ENCODE measurements at places on chromosomes 4 and X. TPM values are rescaled to one million over a fixed set of nuclear protein-coding genes. Genes with fewer than 3 reads are reported as not detected.

DNA sequence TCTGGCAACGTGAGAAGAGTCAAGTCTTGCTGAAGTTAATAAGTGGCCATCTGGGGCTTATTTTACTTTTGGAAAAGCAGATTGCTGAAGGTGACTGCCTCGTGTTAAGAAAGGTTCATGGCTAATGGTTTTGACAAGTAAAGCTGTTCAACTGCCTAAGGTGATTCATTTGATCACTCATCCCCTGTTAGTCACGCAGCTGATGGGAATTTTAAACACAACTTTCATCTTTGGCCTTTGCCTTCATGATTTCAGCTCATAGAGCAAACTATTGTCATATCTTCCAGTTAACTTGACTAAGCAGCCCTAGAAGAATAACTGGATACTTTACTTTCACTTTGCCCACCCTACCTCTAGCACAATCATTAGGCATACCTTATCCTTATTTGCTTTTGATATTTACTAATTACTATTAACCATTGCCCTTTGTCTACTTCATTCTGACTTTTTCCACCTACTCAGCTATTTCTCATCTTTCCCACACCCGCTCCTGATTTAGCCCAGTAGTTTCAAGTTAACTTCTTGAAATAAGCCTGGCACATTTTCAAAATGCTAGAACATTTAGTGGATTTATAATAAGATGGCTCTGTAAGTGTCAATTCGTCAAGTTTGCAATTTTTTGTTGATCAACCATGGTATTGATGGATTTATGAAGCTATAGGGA is 170.6 kb upstream of the S100G start:
- no peak overlapping the region for H3K27ac ChIP-seq
- H3K4me3 ChIP-seq: no peak overlapping the region
- peak; percentile 2 for DNase-seq

- no peak overlapping the region for H3K4me3 ChIP-seq
- no peak overlapping the region for H3K27ac ChIP-seq
- no peak for DNase-seq
- H3K36me3 ChIP-seq: peaks cover 51% of the 10 kb centered on the region
- H3K4me1 ChIP-seq: peaks cover 26% of the 10 kb centered on the region
These were observed 34.2 kb downstream of the PKD2 start for GRCh38 chr4:88041626-88042025.

DNA sequence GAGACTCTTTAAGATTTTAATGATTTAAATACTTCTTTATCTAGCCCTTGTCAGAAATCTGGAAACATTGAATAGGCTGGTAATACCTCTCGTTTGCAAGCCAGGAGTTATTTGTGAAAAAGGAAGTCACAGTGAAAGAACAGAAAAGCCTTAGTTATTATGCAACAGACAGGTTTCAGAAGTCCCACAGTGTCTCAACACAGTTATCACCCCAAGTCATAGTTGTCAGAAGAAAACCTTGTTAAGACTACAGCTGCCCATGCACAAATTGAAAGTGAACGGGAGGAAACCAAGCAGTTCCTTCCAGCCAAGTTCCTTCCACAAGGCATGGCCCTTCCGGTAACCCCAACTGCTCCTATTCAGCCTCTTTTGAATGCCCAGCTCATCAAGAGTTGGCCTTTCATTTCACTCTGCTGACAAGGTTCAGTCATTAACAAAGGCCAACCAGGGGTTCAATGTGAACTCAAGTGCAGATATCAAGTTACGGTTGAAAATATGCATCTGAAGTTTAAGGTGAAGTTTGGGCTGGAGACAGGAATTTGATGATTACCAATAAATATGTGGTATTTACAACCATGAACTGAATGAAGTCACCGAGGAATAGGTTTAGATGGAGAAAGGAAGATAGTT is 15.6 kb downstream of the ALPK1 start:
- H3K4me3 ChIP-seq: peak overlapping the region; percentile 11
- no peaks in the 10 kb centered on the region for H3K27me3 ChIP-seq
- H3K4me1 ChIP-seq: peaks cover 56% of the 10 kb centered on the region

Gene SMIM10L2A
- polyA plus RNA-seq: not detected

GRCh38 chrX:119755981-119756533 is 2.3 kb upstream of the SOWAHD start:
- H3K4me3 ChIP-seq: no peak overlapping the region
- H3K27me3 ChIP-seq: no peaks in the 10 kb centered on the region
- peaks cover 55% of the 10 kb centered on the region for H3K4me1 ChIP-seq
- H3K27ac ChIP-seq: peak overlapping the region; percentile 83

DNA sequence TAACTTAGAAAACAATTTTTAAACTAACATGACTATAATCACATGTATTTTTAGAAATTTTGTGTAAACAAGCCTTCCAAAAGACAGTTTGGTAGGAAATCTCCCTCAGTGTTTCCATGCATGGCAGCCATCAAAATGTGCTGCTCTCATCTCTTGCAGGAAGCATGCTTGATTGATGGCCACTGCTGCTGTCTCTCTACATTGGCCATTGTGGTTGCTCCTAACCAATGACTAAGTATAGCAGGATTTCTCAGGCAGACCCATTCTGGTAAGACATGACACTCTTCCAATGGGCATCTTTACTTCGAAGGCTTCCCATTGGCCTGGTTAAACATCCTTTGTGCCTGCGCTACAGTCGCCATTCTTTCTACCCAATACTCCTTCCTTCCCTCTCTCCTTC is 78.9 kb upstream of the GUCY1A1 start:
- no peak overlapping the region for H3K27ac ChIP-seq
- DNase-seq: no peak
- no peak overlapping the region for H3K4me3 ChIP-seq
- H3K36me3 ChIP-seq: no peaks in the 10 kb centered on the region
- H3K4me1 ChIP-seq: no peaks in the 10 kb centered on the region
- no peaks in the 10 kb centered on the region for H3K27me3 ChIP-seq

GRCh38 chrX:10367406-10367805 is 210.6 kb downstream of the CLCN4 start:
- H3K27me3 ChIP-seq: no peaks in the 10 kb centered on the region
- no peak overlapping the region for H3K27ac ChIP-seq
- no peaks in the 10 kb centered on the region for H3K4me1 ChIP-seq

GRCh38 chr4:100164808-100165760 is 25.2 kb downstream of the DDIT4L start:
- H3K36me3 ChIP-seq: no peaks in the 10 kb centered on the region
- no peaks in the 10 kb centered on the region for H3K4me1 ChIP-seq

GRCh38 chrX:9493936-9494335 is 29.1 kb downstream of the TBL1X start:
- no peak overlapping the region for H3K4me3 ChIP-seq
- DNase-seq: no peak
- H3K27me3 ChIP-seq: no peaks in the 10 kb centered on the region
- H3K36me3 ChIP-seq: no peaks in the 10 kb centered on the region
- H3K4me1 ChIP-seq: peaks cover 7% of the 10 kb centered on the region

- no peak for DNase-seq
- peaks cover 13% of the 10 kb centered on the region for H3K4me1 ChIP-seq
- no peak overlapping the region for H3K4me3 ChIP-seq
- no peaks in the 10 kb centered on the region for H3K27me3 ChIP-seq
- H3K36me3 ChIP-seq: no peaks in the 10 kb centered on the region
These were observed 32.2 kb downstream of the LNX1 start for GRCh38 chr4:53559021-53559620.

DNA sequence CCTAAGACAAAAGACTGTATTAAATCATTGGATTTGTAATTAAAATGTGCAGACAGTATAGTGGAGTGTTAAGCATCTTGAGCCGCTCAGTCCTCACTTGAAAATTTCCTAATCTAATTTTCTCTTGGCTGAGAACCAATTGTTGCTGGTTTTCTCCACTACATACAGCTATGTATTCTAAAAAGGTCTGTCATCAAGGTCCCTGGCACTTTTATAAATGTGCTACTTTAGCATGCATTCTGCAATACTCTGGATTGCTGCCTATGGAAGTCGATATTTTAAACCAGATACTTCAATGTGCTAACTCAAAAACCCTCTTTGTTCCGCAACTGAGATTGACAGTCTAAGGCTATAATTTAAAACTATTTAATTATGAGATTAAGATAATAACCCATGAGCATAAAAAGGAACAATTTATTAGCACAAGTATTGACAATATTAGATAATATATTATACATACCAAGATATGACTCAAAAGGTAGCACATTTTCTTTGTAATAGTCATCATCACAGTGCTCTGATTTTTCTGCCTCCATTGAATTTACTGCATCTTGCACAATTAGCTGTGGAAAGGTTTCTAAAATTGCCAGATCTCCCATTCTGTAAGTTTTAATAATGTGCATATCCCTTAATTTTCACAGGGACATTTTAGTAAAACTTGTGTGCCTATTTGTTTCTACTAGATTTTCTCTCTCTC is 815.1 kb downstream of the ADGRL3 start:
- H3K4me1 ChIP-seq: no peaks in the 10 kb centered on the region
- no peak overlapping the region for H3K4me3 ChIP-seq
- no peak for DNase-seq

DNA sequence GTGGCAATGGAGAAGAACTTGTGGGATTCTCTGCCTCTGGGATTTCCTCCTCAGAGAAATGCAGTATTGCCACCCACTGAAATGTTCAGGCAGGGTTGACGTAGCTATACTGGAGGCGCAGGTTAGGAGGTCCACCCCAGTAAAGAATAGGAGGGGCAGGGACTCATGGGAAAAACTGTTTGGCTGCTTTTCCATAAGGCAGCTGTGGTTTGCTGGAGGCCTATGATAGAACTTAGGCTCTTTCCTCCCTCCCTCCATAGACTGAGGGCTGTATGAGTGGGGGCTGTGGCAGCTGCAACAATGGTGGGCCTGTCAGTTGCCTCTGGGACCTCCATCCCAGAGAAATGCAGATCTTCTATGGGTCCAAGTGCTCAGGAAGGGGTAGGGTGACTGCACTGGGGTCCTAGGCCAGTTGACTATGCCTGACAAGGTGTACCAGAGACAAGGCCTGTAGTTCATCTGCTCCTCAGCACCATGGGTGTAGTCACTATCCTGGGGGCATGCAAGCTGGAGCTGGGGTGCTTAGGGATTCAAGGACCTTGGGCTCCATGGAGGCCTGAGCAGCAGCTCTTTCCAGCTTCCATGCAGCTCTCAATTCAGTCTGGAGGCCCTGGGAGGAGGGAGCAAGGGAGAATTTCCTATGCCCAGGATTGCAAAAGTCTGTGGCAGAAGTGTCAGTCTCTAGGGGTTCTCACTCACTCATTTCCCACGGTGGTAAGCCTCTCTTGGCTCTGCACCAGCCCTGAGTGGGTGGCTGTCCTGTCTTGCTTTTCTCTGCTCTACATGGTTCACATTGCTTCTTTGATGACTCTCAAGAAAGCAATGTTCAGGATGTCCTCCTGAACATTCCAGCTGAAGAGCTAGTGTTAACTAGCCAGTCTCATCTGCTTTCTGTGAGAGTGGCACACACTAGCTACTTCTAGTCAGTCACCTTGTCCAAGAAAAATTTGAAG is 353.0 kb downstream of the IDS start:
- no peak for DNase-seq
- H3K4me3 ChIP-seq: no peak overlapping the region
- no peaks in the 10 kb centered on the region for H3K36me3 ChIP-seq
- no peaks in the 10 kb centered on the region for H3K4me1 ChIP-seq

Gene CXCL5
- not detected for polyA plus RNA-seq

DNA sequence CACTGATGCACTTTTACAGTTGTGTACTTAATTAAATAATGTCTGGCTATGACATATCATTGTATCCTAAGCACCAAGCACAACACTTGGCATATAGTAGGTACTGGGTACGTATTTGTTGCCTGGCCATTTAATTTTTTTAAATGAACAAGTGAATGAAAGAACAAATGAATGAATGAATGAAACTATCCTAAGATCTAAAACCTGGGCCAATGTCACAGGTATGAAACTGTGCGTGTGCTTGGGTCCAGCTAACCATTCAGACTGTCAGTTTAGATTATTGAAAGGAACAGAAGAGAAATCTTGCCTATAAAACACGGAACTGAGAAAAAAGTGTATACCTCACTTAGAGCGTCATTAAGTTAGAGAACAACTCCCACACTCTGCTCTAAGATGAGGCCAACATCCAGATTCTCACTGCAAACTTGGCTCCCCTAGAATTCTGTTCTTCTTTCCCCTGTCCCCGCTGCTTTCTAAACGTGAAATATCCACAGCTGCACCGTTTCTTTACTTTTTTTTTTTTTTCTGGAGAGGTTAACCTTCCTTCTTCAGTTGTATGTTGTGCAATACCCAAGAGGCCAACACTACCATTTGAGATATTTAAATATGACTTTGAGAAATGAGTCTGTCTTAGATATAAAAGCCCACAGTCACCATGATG is 17.3 kb upstream of the SEL1L3 start:
- H3K27me3 ChIP-seq: no peaks in the 10 kb centered on the region
- peaks cover 44% of the 10 kb centered on the region for H3K4me1 ChIP-seq
- H3K36me3 ChIP-seq: no peaks in the 10 kb centered on the region
- H3K4me3 ChIP-seq: no peak overlapping the region
- H3K27ac ChIP-seq: no peak overlapping the region

Gene NLRP2B
- polyA plus RNA-seq: not detected

GRCh38 chr4:80219301-80220025 is 22.2 kb downstream of the PRDM8 start:
- H3K36me3 ChIP-seq: no peaks in the 10 kb centered on the region
- no peak overlapping the region for H3K4me3 ChIP-seq
- H3K27me3 ChIP-seq: peaks cover 13% of the 10 kb centered on the region
- peaks cover 15% of the 10 kb centered on the region for H3K4me1 ChIP-seq
- DNase-seq: no peak
